ENCODE measurements at places on chromosomes 11 and 22.

- DNase-seq = no peak
These were observed 132.4 kb downstream of the LARGE1 start for GRCh38 chr22:33787645-33788456.

DNA sequence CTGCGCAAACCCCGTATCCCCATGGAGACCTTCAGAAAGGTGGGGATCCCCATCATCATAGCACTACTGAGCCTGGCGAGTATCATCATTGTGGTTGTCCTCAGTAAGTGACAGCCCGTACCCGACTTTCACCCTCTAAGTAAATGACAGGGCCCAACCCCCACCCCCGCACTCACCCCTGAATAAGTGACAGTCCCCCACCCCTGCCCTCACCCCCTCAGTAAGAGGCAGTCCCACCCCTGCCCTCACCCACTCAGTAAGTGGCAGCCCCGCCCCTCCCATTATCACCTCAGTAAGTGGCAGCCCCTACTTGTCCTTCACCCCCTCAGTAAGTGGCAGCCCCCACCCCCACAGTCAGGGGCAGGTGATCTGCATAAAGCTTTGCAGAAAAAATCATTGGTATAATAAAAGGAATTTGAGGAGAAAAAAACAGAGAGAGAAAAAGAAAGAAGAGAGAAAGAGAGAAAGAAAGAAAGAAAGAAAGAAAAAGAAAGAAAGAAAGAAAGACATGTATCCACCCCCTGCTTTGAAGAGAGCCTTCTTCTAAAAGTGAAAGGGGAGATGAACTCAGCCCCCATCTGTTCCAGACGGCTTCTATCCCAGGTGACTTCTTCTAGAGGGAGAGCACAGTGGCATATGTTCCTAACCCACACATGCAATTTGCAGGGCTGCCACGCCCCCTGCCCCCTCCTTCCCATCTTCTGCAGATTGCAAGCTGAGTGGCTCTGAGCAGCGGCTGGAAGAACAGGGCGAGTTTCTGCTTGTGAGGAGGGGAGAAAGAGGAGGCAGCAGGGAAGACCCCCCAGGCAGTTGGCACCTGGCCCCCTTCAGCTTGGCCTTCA is 12.5 kb upstream of the SMIM35 start:
- DNase-seq = no peak

DNA sequence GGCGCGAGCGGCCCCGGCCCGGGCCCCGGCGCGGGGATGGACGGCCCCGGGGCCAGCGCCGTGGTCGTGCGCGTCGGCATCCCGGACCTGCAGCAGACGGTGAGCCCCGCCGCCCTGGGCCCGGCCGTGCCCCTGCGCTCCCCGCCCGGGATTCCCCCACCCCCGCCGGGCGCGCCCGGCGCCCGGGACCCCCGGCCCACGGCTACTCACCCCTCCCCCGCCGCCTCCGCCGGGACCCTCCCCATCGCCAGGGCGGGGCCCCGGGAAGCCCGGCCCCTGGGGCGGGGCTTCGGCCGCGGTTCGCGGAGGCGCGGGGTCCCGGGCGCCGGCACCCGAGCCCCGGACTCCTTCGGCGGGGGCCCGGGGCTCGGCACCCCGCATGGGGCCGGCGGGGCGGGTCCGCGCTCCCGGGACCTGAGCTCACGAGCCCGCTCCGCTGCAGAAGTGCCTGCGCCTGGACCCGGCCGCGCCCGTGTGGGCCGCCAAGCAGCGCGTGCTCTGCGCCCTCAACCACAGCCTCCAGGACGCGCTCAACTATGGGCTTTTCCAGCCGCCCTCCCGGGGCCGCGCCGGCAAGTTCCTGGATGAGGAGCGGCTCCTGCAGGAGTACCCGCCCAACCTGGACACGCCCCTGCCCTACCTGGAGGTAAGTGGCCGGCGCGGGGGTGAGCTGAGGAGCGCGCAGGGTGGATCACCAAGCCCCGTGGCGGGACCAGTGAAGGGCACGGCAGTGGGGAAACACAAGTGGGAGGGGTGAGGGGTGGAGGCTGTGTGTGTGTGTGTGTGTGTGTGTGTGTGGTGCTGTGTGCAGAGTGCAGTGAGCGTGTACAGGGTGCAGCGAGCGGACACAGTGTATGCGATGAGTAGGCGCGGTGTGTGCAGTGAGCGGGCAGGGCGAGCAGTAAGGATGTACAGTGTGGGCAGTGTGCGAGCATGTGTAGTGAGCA is 2.3 kb downstream of the SHANK3 start:
- DNase-seq = peak; percentile 63

DNA sequence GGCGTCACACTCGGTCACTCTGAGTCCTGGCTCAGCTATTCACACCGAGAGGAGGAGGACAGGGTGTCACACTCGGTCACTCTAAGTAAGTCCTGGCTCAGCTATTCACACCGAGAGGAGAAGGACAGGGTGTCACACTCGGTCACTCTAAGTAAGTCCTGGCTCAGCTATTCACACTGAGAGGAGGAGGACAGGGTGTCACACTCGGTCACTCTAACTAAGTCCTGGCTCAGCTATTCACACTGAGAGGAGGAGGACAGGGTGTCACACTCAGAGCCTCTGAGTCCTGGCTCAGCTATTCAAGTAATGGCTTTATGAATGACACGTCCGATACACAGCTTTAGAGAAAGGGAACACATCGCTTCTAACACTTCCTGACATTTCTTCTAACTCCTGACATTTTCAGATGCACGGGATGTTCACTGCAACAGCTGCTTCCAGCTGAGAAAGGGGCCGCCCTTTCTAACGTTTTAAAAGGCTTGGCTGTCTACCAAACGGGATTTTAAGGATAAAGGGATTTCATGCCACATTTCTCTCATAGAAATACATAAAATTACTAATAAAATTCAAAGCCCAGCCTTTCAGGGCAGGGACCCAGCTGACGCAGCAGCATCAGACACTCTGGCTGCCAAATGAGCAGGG is 28.1 kb downstream of the DRD4 start:
- no peak for DNase-seq

DNA sequence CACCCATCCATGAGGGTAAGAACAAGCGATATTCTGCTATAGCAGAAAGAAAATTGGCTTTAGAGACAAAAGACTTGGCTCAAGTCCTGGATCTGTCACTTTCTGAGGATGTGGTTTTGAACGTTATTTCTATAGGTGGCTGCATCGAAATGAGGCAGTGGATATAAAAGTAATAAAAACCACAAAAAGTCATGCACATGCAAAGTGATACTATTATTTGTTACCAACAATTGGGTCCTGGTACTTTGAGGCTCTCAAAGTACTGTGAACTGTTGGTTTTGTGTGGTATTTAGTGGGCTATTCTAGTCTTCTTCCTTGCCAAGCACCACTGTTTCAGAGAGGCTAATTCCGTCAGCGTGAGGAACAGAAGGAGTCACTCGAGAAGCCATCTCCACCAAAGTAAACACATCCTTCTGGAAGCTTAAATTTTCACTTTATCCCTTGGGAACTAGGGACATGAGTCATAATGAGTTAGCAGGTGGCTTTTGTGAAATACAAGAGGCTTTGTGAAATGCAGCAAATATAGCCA is 13.1 kb downstream of the UBASH3B start:
- no peak for DNase-seq

GRCh38 chr11:75100314-75100713 is 3.6 kb upstream of the OR2AT4 start:
- no peak for DNase-seq

- no peak for DNase-seq
These were observed 14.0 kb downstream of the CLMP start for GRCh38 chr11:123181075-123181474.

GRCh38 chr22:49785841-49786471 is 41.7 kb downstream of the BRD1 start:
- no peak for DNase-seq

DNA sequence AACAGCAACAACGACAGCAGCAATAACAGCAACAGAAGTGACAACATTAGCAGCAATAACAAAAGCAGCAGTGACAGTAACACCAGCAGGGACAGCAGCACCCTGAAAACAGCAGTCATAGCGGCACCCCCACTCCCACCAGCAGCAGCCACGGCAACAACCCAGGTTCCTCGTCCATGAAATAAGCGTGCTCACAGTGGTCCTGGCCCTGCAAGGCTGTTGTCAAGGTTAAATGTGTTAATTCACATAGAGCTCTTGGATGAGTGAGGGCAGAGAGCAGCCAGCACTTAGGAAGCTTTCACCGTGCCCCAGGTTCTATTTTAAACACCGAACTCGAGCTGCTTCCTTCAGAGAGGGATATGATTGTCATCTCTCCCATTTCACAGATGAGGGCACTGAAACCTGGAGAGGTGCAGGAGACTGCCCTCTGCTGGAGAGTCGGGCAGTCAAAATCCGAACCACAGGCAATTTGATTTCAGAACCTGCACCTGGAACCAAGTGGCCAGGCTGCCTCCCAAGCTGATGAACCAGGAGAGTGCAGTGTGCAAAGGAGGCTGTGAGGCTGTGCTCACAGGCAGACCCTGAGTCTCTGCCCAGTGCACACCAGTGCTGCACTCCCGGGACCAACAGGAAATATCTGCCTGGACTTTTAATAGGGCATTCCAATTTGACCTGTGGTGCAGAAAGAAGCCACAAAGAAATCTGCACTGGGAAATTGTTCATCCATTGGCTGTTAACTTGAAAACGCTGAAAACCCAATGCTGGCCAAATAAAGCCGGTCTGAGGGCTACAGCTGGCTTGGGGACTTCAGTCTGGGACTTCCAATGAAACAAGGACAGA is 22.9 kb upstream of the FGF3 start:
- DNase-seq = no peak

DNA sequence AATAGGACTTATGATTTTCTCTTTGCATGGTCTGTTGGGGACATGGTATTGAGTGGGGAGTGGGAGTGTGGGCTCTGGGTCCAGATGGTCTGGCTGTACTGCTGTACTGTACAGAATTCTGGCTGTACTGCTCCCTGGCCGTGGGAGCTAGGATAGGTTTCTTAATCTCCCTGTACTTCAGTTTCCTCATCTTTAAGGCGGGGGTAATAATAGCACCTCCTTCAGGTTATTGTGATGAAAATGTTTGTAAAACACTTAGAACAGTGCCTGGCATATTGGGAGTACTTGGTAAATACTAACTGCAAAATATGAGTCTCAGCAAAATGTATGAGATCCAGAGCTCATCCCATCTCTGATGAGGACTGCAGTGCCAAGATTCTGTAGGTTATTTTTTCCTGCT is 198.6 kb downstream of the KIF18A start:
- no peak for DNase-seq

- DNase-seq = no peak
These were observed 31.1 kb downstream of the MRGPRX4 start for GRCh38 chr11:18203723-18204122.

- DNase-seq = no peak
These were observed 158.3 kb upstream of the MTMR2 start for GRCh38 chr11:96082002-96082899.

DNA sequence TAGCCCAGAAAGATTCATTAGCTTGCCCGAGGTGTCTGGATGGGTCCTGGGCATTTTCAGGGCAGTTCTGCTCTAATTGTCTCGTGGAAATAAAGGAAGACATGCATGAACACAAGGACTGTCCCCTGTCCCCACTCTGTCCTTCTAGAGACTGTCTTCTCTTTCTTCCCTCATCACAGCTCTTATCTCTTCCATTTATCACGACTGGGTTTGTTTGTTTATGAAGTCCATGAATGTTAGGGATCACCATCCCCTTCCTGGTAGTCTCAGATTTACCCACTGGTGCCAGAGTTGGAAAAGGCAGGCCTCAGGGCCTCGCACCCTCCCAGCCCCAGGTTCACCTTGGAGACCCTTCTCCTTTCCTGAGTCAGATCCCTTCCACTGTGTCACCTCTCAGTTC is 134.8 kb downstream of the PARVA start:
- DNase-seq = no peak

DNA sequence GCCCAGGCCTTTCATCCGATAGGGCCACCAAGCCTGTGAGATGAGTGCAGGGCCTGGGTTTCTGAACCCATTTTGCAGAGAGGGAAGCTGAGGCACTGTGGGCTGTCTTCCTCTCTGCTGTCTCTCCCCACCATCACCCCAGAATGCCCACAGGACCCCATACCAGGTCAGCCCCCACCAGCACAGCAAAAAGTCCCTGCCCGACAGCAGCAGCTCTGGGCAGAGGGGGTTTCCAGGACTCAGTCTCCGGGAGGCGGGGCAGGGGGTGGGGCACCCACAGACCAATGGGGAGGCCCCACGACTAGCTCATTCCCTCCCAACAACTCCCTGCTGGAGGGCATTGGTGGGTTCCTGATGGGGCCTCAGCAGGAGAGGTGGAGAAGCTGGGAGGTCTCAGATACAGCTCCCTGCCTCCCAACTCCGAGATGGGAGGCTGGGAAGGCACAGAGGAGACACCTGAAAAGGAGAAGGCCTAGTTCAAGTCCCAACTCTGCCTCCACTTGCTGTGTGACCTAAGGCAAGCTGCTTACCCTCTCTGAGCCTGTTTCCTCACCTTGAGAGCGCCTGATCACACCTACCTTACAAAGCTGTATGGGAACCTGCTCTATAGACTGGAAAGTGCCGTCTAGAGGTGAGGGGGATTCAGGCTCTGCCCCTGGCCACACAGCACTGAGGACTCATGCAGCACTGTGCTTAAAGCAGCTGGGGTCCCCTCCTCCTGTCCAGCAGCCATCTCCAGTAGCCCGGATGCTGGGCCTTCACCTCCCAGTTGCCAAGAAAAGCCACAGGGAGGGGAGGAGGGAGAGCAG is 3.5 kb downstream of the CBX7 start:
- DNase-seq = no peak

- no peak for DNase-seq
These were observed 153.1 kb downstream of the BRD1 start for GRCh38 chr22:49674479-49675050.

DNA sequence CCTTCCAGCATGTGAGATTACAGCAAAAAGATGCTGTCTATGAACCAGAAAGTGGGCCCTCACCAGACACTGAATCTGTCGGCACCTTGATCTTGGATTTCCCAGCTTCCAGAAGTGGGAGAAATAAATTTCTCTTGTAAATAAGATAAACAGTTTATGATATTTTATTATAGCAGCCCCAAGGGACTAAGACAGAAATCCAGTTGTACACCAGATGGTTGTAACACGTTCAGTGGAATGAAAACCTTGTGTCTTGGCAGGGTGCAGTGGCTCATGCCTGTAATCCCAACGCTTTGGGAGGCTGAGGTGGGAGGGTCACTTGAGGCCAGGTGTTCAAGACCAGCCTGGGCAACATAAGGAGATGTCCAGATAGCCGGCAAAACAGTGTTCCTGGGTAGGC is 61.8 kb downstream of the MCHR1 start:
- no peak for DNase-seq

DNA sequence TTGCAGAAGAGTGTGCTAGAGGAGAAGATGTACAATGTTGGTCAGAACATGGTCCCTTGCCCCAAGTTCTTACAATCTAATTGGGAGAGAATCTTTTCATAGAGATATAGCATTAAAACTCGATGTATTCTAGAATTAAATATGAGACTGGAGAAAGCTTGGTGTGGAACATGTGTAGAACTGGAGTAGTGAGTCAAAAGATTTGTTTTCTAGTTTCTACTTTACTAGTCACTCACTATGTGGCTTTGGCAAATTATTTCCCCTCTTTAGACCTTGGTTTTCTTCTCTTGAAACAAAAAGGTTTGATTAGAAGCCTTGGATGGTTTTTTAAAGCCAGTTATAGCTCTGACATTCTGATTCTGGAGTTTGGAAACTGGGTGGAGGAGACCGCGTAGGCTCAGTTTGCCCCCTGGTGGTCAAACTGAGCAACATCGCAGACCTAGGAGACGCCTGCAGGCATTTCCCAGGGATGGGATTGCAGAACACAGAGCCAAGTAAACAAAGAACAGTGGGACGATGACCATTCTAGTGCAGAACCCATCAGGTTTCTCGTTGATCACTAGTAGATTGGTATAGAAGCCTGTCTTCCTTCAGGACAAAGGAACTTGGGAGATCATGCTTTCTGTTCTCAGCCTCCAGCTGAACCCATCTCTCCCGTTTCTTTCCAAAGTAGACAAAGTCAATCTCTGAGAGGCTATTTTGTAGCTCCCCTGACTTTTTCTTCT is 8.5 kb upstream of the CHRDL2 start:
- peak; percentile 56 for DNase-seq

- DNase-seq = no peak
These were observed 32.2 kb downstream of the MMP20 start for GRCh38 chr11:102592634-102593581.

Measured in left hindlimb (tissue), 1 donor.